KBM-7 (cell line): ENCODE measurements at places on chromosomes 12 and 14.

DNA sequence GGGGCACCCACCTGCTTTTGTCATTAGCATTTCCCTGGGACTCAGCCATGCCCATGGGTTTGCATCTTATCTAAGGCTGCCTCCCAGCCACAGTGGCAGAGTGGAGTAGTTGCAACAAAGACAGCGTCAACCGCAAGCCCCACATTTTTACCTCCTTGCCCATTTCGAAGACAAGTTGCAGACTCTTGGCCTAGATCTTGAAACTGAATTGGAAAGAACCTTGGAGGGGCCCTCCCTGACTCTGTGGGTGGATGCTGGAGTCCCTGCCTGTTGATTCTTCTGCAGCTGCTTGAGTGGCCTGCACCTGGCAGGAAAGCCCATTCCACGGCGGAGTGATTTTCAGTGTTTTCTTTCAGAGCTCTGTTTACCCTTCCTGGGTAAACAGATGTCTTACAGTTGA lies 309.0 kb downstream of the VRK1 start:
- no peak for DNase-seq

DNA sequence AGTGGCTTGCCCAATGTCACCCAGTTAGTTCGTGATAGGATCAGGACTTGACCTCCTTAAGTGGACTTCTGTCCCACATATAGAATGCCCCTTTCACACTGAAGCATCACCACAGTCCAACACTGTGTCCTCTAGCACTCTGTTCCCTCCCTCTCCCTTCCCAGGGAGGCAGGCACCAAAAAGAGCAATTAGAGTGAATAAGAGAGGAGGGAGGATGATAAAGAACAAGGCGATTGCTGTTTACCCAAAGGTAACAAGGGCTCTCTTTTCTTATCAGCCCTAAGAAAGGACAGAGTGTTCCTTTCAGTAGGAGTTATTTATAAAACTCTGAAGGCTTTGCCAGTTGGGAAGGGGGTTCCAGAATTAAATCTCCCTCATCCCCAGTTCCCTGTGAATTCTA lies 192.7 kb upstream of the ATP2B1 start:
- no peak for DNase-seq

DNA sequence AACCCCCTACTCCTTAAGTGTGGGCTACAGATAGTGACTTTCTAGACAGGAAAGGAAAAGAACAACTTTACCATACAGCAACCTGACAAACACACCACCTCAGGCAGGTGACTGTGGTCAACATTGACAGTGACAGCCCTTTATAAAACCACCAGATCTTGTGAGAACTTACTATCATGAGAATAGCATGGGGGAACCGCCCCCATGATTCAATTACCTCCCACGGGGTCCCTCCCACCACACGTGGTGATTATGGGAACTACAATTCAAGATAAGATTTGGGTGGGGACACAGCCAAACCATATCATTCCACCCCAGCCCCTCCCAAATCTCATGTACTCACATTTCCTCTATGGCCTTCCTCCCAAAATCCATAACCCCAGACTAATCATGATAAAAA lies 16.3 kb downstream of the OR10P1 start:
- DNase-seq = no peak

DNA sequence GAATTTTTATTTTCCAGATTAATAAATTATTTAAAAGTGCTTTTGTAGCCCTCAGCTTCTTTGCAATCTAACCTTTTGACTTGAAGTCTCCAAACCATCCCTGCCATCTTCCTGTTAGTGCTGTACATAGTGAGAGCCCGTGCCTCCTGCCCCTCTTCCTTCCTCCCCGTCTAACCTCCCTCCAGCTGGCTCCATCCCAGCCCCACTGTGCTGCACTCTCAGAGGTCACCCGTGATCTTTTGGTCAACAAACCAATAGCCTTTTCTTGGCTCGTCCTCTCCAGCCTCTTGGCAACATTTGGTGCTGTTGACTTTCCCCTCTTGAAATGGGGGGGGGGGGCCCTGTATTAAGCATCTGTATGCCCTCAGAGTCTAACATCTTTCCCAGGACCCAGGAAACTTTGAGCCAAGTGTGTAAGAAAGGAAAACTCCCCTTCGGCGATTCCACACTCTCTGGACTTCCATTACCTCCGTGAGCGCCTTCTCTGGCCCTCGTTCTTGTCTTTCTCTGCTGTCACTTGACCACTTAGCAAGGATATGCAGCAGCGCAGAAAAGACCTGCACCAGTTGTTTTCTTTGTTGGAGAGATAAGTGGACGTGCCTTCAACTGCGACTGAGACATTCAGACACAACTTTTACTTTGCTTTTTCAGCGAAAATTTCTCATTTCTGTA lies 44.1 kb downstream of the FBXW8 start:
- no peak for DNase-seq

DNA sequence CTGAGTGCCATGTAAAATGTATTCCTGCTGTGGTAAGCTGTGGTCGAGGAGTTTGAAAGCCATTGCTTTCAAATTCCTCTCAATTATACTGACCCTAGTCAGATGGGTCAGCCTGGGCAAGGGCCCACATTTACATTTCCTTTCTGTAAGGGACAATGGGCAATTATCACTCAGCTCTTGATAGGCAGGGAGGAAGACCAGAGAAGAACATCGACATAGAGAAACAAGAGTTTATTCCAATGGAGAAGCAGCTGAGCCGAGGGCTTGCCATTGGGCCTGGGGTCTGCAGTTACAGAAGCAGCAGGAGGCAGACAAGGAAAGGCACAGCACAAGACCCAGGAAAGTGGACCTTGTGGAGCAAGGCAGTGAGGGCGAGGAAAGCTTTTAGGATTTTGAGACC lies 9.7 kb downstream of the NRIP2 start:
- DNase-seq = no peak

GRCh38 chr12:107437954-107438353 lies 247.6 kb upstream of the PWP1 start:
- DNase-seq = no peak

DNA sequence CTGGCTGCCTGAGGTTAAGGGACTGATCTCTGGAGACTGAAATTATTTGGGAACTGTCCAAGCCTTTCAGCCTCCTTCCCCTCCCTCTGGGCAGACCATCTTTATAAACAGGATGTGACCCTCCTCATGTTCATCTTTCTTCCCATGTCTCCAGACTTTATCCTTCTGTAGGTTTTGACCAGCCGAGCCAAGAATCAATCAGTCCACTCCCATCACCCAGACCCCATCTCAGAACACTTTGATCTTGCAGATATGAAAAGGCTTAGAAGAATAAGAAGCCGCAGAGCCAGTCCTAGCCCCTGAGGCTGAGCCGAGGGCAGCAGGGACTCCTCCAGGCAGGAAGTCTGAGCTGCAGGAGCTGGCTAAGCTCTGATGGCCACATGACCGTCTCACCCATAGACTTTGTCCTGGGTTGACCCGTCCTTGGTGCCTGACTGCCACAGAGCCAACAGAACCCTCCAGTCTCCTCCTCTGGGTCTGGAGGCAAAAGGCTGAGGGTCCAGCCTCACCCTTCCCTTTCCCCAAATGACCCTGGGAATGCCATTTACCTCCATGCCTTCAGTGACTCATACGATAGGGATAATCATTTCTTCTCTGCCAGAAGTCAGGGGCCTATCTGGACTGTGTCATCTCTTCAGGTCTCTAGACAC lies 1.6 kb downstream of the KRT71 start:
- DNase-seq = no peak

DNA sequence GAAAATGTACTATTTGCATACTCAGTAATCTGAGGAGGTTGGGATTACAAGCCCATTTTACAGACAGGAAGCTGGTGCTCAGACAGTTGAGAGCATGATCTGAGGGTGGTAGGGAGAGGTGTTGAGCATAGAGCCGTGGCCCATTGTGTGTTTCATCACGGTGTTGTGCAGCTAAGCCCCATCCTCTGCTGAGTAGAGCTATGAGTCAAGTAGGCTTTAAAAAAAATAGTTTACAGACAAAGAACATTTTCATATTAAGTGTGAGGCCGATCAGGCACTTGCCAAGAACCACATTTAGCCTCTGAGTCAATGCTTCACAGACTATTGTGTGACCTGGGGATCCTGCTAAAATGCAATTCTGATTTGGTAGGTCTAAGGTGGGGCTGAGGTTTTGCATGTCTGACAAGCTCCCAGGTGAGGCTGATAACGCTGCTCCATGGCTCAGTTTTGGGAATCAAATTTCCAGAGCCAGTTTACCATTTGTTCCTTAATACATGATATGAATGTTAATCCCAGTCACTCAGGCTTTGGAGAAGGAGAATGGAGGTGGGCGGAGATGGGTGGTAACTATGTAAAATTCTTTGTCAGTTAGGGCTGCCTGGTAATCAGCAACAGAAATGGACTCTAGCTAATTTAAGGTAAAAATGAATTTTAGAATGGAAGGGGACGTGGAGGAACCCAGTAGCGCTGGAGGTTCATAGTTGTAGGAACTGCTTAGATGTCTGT lies 22.2 kb downstream of the ZNF664 start:
- no peak for DNase-seq

DNA sequence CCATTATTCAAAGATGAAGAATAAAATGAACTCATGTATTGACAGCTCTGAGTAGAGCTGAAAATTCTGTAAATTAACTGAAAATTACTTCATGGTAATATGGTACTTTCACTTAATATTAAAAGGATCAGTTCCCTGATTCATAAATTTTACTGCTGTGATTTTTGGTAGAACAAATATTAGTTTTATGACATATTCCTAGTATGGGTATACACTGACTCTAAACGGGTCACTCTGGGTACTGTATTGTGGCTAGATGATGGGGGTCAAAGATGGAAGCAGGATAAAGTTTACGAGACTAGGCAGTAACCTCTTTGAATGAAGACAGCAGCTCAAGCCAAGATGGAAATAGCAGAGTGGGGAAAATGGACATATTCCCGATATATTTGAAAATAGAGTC lies 135.5 kb downstream of the NUAK1 start:
- no peak for DNase-seq

GRCh38 chr12:109912855-109913321 lies 12.8 kb downstream of the TCHP start:
- DNase-seq = no peak

GRCh38 chr14:85978582-85979250 lies 448.8 kb downstream of the FLRT2 start:
- DNase-seq = no peak

GRCh38 chr12:112418273-112418607 lies 507 bp upstream of the PTPN11 start:
- no peak for DNase-seq

DNA sequence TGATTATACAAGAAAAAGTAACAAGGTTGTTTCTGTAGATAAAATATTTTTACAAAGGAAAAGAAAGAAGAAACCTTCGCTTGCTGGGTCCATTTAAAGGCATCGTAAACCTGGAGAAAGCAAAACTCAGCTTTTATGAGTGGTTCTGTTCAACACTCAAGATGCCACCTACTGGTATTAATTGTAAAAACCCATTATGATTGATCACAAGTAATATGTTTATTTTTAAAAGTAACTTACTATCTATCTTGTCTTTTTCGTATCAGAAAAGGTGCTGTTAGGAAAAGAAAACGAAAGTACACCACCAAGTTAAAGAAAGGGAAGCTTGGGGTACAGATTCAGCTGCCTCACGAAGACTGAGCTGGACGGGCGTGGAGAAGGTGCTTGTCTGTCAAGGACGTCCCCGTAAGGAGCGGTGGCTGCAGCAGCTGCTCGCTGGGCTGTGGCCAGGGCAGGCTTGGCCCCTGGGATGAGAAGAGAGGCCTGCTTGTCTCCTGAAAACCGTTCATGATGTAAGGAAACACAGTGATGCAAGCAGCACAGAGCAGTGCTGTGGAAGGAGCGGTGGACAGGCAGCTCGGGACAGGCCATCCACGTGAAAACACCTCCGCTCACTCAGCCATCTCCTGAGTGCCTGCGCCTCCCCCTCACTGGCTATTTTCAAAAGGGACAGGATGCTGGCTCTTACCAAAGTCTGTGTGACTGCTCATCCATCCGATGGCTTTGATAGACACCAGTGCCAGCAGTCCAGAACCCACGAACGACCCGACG lies 25.0 kb downstream of the SLC15A4 start:
- DNase-seq = no peak

DNA sequence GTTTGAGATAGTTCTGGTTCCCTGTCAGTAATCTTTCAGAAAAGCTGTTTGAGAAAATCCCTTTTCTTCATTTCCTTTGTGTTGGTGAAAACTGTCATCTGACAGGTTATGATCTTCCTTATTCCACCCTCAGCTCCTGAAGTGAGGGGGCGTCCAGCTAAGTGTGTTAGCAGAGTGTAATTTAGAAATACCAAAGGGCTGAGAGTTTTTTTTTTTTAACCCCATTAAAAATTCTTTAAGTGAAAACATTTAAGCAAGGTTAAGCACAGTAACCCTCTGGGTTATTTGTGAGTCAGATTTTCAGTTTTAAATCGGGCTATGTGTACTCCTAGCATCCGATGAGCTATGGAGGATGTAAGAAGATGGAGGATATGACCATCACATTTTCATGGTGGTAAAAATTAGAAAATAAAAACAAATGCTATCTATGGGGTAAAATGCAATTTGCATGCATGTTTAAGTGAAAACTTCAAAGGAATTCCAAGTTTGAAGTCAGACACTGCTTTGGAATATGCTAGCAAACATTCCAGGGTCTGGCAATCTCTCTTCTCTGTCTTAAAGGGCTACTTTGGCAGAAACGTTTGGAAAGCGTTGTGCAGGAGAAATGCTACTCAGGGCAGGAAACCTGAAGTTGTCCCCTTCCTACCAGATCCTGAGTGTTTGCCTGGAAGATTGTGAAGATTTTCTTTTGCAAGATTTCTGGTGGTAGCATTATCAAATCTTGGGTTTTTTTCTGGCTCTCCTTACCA lies 197.0 kb upstream of the PRICKLE1 start:
- DNase-seq = no peak

DNA sequence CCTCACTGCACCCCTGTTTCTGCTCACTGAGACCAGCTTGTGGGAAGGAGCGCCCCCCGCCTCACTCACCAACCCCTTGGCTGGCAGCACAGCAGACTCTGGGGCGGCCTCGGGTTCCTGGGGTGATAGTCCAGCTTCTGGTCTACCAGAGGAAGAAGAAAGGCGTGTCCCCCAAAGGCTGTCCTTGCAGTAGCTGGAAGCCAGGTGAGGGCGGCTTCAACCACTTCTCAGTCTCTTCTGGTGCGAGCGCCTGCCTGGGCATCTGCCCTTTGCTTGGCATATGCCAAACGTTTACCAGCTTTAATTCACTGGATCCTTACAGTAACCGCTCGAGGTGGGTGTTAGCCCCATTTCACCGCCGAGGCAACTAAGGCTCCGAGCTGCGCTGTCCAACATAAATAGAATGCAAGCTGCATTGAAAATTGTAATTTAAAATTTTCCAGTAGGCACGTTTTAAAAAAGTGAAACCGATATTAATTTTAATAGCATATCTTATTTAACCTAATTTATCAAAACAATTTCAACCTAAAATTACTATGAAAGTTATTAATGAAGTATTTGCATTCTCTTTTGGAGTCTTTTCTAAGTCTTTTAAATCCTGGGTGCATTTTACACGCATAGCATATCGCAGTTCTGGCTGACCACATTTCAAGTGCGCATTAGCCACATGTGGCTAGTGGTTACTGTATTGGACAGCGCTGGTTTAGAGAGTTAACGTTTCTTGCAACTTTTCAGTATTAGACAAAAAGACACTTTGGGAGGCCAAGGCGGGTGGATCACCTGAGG lies 872 bp downstream of the FAM177A1 start:
- peak; percentile 14 for DNase-seq

GRCh38 chr14:65169351-65169750 lies 67.0 kb upstream of the MAX start:
- no peak for DNase-seq
